ENCODE measurements at places on chromosomes 5 and 9. TPM values are rescaled to one million over a fixed set of nuclear protein-coding genes. Genes with fewer than 3 reads are reported as not detected.
A peak's percentile ranks its signal among the peaks of the same experiment; 100 is the strongest.

DNA sequence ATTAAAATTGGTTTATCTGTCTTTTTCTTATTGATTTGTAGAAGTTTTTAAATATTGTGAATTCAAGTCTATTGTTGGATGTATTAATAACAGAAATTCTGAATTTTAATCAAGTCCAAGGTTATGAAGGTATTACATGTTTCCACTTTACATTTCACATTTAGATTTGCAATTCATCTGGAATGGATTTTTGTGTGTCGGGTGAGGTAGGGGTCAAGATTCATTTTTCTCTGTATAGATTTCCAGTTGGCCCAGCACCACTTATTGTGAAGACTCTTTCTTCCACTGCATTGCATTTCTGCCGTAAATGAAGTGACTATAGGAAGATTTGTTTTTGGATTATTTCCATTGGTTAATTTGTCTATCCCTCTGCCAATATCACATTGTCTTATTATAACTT lies 35.5 kb upstream of the DMRT2 start:
- ATAC-seq = no peak

OGN gene
- 8.2 TPM for total RNA-seq

AHRR gene
- total RNA-seq = 1.7 TPM

- ATAC-seq = no peak
These were observed 228.7 kb downstream of the TLE1 start for GRCh38 chr9:81460693-81461092.

DNA sequence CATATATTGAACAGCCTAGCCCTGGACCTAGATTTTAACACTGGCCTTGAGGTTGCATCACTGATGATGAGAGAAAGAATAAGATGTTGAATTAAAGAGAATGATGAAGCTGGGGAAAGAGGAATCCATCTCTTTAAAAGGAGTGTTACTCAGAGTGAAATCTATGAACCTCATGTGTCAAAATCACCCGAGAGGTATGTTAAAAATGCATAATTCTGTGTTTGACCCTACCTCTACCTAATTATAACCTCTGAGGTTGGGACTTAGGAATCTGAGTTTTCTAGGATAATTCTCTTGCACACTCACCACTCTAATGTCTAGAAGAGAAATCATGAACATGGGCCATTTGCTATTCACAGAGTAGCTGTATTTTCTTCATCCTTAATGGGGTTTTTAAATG lies 479.4 kb downstream of the ENC1 start:
- no peak for ATAC-seq

GRCh38 chr5:53956196-53956595 lies 354.2 kb downstream of the ARL15 start:
- ATAC-seq = no peak

ADGRD2 gene
- total RNA-seq = 0.30 TPM

GRCh38 chr5:21680196-21680595 lies 1172.9 kb downstream of the CDH12 start:
- peak; percentile 92 for ATAC-seq

FAM13B gene
- 40.9 TPM for total RNA-seq

- no peak for ATAC-seq
These were observed 47.1 kb downstream of the ANKH start for GRCh38 chr5:14824499-14824898.

ARHGEF39 gene
- total RNA-seq = 6.6 TPM

GRCh38 chr5:115772731-115773475 lies 43.6 kb downstream of the CDO1 start:
- no peak for ATAC-seq

DNA sequence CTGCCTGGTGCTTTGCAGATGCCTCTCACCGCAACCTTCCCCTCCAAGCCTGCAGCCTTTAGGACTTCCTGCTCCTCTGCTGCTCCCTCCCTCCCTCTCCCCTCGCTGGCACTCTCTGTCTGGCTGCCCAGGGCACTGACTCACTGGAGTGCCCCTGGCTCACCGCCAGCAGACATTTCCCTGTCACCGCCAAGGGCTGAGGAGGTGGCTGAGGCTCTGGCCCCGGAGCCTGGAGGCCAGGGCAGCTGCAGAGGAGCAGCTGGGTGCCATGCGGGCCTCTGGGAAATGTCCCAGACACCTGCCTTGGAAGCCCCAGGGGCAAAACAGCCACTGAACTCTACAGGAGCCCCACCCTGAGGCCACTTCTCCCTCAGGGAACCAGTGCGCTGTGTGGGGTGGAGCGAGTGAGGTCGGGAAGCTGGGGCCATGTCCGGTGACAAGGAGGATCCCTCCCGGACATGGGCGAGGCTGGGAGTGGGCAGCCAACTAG lies 53.4 kb downstream of the TENT4A start:
- ATAC-seq = peak; percentile 62

- no peak for ATAC-seq
These were observed 90.9 kb downstream of the COL5A1 start for GRCh38 chr9:134732392-134733110.

GRCh38 chr5:99901972-99902371 lies 633.2 kb upstream of the FAM174A start:
- no peak for ATAC-seq

DNA sequence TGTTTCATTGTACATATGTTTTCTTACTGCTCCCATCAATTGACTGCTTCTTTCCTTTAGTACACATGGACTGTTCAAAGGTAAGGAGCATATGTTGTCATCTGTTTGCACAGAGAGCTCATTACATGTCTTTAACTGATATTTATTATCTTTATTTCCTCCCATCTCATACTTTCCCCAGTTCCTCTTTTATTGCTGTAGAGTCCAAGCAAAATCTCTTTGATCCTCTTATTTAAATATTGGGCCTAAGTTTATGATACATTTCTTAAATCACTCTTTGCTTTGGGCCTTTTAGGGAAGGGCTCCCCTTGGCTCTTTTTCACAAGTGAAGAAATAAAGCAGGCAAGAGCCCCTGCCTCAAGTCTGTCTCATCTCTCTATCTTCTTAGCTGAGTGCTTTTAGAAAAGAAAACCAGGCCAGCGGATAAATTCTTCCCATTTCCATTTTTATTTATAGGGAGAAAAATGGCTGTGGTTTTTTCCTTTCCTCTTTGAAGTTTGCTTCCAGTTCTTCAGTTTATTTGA lies 152.4 kb downstream of the DOCK2 start:
- no peak for ATAC-seq

DNA sequence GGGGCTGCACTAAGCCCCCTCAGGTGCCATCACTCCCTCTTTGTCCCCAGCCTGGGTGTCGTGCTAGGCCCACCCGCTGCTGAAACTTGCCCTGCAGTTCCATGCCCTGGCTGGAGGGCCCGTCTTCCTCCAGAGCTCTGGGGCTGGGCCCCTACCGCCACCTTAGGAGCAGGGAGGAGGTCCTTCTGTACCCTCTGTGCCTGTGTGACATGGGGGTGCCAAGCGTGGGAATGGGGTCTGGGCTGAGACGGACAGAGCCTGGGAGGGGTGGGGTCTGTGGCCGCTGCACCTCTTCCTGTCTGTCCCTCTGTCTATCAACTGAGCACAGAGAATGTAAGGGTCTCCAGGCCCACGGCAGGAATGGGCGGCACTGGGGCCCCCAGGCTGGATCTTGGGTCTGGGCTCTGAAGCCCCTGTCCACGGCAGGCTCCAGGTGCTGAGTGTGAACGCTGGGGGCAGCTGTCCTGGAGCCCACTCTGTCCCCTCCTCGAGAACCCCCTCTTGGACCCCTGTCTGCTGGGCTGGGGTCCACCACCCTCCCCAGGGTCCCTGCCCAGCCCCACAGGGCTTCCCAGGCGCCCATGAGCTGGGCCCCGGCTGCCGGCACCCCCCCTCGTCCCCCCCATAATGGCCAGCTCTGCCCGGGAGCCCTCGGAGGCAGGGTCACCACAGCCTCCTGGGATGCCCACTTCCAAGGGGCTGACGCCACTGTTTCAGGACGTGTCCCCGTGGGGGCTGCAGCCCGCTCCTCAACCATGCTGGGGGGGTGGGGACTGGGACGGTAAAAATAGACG lies 15.8 kb upstream of the NRARP start:
- ATAC-seq = no peak

RUSC2 gene
- total RNA-seq = 39.9 TPM

- no peak for ATAC-seq
These were observed 228.9 kb upstream of the MVB12B start for GRCh38 chr9:126097679-126098078.

All from motor neuron (in vitro differentiated cells).